ENCODE measurements at places on chromosomes 16 and 17.

GRCh38 chr17:44761932-44762810 lies 3.4 kb downstream of the ADAM11 start:
- no peak for DNase-seq

DNA sequence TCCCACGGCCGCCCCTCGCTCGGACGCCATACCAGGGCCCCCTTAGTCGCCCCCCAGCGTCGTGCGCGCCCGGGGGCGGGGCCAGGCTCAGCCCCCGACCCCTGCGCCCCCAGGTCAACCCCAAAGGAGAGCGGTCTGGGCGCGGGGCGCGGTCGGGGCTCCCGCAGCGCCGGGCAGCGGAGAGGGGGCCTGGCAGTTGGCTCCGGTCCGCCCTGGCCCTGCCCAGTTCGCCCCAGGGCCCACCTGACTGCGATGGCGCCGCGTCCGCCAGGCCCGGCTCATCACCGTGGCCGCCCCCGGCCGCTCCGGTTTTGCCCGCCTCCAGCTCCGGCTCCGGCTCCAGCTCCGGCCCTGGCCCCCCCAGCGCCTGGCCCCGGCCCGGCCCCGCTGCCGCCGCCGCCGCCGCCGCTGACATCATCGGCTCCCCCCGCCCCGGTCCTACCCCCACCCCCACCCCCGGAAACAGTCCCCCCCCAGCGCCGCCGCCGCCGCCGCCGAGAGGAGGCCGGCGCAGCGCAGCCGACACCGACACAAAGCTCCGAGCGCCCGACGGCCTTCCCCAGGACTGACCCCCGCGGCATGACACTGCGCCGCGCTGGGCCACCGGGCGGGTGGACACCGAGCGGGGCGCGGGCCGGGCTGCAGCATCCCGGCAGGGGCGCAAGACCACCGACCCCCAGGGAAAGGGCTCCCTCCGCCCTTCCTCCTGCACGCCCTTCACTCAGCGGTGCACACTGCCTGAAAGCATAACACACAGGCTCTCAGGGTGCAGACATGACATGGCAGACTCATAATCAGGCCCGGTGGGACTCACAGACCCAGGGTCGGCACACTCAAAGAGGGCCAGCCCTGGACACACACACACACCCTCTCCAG lies at the start of gene ZBTB4:
Gene ZBTB4, minus strand, starts transcription at position 419 of the 876 bp plus-strand sequence. CDS start 12,830 bp downstream, outside the sequence.
- DNase-seq, result peak; percentile 85

- no peak for DNase-seq
These were observed 3.3 kb upstream of the ABCA9 start for GRCh38 chr17:69064001-69064400.

- DNase-seq, result no peak
These were observed 3.6 kb downstream of the SNTB2 start for GRCh38 chr16:69190598-69190997.

DNA sequence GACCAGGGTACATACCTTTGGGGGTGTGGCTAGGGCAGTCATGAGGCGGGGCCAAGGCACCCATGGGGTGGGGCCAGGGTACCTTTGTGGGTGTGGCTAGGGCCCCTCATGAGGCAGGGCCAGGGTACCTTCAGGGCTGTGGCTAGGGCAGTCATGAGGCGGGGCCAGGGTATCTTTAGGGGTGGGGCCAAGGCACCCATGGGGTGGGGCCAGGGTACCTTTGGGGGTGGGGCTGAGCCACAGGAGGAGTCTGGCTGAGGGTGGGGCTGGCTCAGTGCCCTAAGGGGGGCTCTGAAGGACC lies 3.5 kb downstream of the GNG13 start:
- DNase-seq, result no peak

DNA sequence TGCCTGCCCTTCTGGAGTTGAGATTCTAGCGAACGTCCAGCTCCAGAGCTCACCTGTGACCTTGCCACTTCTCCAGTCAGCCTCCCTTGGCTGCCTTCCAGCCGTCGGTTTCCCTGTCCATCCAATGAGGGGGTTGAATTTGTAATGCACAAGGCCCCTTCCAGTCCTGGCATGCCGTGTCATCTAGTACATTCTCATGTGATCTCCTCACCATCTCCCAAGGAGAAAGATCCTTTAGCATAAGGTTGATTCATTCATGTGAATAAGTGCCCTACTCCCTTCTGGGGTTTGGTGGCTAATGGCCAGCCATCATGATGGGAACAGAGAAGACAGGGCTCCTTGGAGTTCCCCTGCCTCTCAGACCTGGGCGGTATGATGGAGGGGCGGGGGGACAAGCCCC lies 18.9 kb upstream of the ABCC3 start:
- DNase-seq, result no peak

DNA sequence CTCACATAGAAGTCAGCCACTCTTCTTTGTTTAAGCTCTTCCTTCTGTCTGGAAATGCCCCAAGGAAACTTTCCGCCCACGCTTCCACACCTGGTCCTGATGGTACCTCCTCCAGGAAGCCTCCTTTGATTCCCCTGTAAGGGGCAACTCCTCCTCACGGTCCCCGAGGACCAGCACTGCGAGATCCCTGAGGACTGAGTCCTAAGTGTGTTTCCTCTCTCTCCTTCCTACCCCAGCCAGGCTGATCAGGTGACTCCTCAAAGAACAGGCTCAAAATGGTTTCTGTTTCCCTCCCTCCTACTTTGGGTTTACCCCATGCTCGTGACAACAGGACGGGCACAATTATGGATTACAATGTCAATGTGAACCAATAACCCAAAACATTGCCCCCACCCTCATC lies 63.0 kb upstream of the MED9 start:
- no peak for DNase-seq

GRCh38 chr17:43891851-43892646 lies 15.3 kb downstream of the MPP2 start:
- DNase-seq, result peak; percentile 43

DNA sequence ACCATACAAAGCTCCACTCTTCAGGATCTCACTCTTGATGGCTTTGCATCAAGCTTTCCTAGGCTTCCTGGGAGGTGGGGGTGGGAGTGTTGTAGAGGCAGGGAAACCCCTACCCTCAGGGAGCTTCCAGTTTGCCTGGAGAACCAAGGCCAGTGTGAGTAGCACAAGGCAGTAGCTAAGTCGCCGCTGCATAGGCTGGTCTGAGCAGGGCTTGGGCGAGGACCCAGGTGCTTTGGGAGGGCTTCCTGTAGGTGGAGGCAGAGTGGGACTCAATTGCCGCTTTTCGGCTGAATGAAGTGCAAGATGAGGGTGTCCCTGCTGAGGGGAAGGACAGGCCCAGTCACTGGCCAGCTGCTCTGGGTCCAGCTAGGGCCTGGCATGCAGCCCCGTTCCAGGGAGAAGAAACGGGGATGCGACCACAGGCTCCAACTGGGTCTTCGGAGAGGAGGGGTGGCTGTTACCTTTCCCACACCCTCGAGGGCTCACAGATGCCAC lies 3.9 kb downstream of the CD79B start:
- no peak for DNase-seq

- no peak for DNase-seq
These were observed 175.5 kb downstream of the CYB561 start for GRCh38 chr17:63270610-63271009.
